ENCODE measurements at places on chromosomes 11 and 22.

DNA sequence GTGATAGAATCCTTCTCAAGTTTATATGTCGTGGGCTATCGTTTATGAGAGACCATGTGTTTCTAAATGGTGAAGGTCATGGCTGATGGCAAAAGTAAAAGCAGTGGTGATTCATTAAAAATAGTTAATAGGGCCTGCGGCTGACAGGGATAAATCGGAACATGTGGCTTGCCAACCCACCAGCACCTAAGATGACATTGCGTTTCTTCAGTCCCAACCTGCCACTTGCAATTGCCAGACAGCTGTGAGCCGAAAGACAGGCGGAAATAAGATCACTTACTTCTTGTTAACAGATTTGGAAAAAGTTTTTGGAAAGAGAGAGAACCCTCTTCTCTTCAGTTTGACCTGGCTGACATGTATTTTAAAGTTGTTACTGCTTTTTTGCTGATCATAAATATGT, 131.5 kb upstream of the MPPED2 start:
- no peak for DNase-seq

GRCh38 chr22:44094751-44095302, 70.7 kb downstream of the PARVB start:
- no peak for DNase-seq

- peak; percentile 58 for DNase-seq
These were observed 22.6 kb downstream of the RTN4RL2 start for GRCh38 chr11:57482782-57483561.

DNA sequence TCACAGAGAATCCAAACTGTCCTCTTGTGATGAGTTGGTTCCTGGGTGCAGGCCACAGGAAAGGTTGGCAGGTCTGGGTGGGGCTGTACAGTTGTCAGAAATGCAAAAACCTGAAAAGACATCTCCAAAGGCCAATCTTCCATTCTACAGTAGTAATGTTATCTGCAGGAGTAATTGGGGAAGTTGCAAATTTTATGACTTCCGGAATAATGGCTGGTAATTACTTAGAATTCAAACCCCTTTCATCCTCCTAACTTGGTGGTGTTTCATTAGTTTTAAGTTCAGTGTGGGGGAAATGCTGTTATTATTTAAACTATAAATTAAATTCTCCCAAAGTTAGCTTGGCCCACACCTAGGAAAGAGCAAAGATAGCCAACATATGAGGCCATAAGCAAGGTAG, 64.7 kb upstream of the FAT3 start:
- DNase-seq, result no peak

DNA sequence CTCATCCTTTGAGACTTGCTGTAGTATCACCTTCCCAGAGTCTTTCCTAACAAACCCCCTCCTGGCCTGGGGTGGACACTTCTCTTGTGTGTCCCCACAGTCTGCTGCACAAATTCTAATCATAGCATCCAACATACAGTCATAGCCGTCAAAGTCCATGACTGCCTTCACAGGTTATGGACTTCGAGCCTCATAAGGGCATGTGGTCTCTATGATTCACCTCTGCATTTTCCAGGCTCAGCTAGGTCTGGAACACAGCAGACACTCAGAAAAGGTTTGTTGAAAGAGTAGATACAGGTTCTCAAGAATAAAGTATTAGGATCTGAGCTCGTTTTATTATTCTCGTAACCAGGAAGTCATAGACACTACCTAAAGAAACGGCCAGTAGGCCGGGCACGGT, 13.2 kb upstream of the SCUBE2 start:
- DNase-seq, result no peak

DNA sequence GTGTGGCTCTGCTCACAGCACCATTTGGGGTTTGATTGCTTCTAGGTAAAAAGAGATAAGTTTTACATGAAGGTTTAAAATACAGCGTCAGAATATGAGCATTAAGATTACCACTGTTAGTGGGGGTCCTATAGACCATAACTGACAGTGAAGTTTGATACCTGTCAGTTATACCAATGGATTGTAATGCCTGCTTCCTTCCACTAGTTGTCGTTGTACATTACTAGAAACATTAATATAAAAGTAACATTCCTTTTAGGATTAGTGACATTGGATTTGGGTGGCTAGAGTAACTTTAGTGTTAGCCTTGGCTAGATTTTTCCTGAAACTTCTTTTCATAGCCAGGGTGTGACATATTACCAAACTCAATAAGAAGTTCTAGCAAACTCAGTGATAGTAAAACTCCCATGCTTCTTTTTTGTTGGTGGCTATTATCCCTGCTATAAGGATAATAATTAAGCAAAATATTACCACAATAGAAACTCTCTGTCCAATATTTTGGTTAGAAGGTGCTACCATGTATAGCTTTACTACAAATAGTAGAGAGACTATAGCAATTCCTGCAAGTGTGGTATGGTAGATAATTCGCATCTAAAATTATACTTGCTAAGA, 57.1 kb downstream of the FAM181B start:
- DNase-seq, result no peak

DNA sequence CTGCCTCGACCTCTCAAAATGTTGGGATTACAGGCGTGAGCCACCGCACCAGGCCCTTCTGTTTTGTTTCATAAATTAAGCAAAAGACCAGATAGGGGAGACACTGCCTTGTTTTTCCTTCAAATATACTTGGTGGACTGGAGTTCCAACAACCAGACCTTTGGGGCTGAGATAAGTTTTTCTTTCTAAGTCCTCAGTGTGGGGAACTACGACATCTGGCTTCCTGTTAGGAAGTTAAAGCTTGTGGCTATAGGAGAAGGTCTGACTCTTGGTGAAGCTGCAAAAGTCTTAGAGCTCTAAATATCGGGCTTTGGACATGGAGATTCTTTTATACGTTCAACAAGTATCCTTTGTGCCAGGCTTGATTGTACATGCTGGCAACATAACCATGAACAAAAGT, 64.1 kb upstream of the EED start:
- DNase-seq, result no peak

DNA sequence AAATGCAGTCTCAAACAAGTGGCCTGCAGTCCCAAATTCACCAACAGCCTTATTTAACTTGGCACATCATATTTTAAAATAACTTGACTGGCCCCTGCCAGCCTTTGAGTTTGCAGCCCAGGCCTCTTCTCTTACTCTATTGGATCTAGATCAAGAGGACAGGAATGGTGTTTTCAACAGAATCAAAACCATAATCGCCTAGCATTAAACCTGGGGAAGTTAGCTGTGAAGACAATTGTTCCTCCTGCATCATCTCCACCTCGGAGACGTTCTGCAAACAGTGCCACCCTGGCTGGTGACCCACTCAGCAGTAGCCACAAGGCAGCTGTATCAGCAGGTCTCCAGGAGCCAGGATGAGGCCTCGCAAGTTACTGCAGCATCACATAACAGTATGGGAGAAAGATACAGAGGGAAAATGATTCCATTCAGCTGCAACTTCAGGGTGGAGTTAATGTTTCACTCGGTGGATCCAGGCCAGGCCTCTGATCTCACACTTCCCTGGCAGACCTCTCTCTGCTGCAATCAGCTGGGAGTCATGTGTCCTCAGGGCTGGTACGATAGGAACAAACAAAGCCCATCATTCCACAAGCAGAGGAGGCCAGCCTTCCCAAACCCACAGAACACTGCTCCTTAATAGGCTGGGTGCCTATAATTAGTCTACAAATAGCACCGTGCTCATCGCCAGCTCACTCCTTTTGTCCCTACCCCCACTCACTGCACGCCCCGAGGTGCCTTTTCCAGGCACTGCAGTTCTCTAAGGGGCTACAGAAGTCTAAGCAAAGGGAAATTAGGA, 18.6 kb upstream of the SCN2B start:
- peak; percentile 9 for DNase-seq

GRCh38 chr22:28229566-28230485, 310.8 kb upstream of the PITPNB start:
- DNase-seq, result no peak

DNA sequence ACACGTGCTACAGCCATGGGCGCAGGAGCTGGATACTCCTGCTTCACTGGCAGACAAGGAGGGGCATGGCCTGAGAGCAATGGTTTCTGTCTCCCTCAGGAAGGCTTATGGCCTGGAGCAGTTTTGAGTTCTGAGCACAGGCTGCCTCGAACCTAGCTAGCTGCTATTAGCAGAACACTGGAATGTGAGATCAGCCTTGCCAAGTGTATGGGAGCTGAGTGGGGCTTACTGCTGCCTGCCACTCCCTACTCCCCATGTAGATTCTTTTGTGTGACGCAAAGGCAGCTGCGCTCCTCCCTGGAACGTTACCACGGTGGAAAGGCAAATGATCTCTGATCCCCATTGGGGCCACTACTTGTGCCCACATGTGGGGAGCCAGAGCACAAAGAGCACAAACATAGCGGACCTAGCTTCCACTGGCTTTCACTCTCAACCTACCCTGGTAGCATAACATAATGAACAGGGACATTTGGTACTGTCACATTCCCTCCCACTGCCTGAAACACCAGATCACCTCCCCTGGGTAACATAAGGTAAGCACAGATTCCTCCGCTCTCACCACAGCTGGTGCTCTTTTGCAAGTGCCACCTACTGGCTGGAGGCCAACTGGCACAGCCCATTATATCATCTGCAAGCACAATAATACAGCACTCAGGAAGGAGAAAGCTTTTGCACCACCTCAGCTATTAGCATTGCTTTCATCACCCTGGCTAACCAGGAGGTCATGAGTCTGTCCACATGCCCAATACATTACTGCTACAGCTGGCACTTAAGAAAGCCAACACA, 84.6 kb upstream of the GUCY1A2 start:
- no peak for DNase-seq

- no peak for DNase-seq
These were observed 546.0 kb downstream of the BRD1 start for GRCh38 chr22:49281467-49282340.

GRCh38 chr11:48129697-48130395, 86.8 kb upstream of the OR4B1 start:
- no peak for DNase-seq

- DNase-seq, result peak; percentile 41
These were observed at the start of gene KCNA4 for GRCh38 chr11:30016588-30017363. TSS of gene KCNA4 (minus strand) at chr11:30017030. CDS start at chr11:30012678, 4,352 bp downstream.

DNA sequence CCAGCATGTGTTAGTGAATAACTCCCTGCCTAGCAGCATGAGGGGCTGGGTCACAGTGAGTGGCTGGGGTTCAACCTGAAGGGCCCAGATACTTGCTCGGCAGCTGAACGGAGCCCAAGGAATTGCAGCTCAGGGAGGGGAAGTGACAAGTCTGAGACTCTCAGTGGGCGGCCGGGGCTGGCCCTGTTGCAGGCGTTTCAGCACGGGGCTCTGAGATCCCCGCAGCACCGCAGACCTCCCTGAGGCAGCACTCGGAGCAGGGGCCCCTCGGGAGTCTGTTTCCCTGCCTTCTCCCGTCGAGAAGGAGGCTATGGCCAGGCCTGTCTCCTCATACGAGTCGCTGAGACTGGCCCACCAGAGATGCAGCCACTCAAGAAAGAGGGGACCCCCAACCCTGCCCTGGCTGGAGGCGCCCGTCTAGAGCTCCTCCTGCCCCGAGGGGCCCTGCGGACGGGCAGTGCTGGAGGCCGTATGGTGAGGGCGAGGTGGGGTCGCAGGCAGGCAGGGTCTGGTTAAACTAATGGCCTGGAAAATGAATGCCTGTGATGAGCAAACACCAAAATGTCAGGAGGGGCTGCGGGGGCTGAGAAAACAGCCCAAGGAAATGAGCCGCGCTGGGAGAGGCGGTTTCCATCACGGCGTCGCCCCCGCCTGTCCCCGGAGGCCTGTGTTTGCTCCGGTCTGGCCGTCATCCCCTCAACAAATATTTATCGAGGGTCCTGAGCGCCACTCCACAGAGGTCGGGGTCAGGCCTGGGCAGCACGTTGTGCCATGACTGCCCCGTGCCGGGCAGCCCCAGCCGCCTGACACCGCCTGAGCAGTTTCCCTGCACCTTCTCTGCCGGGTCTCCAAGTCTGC, 9.3 kb downstream of the TSSC4 start:
- DNase-seq, result no peak

DNA sequence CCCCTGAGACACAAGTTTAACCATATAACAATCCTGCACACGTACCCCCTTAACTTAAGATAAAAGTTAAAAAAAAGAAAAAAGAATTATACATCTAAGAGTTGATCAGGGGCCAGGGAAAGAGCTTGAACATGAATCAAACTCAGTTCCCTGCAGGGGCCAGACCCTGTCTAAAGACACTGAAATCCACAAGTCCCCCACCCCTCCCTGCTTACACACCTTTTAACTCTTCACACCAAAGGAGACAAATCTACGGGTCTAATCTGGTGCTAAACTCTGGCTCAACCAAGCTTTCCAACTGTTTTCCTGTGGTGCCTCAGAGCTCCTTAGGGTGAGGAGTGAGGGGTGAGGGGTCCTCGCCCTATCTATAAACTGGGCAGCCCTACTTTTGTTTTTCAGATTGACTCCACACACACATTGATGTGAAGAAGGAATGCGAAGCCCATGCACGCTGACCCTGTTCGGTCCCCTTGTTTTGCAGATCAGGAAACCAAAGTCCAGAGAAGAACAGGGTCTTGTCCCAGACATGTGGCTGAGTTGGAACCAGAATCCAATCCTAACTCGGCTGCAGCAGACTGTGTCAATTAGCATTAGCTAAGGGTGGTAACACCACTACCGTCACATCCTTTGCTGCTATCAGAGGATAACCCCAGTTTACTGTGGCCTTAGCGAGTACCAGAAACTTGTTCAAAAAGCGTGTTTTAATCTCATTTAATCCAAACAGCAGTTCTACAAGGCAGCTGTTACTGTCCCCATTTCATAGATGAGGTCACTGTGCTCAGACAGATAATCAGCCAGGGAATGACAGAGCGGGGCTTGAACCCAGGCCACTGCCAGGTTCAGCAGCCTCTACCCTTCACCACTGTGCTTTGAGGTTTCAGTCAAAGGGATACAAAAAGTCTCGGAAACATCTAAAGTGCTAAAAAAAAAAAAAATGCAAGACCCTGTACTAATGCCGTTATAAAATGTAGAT, 145.2 kb upstream of the SYT13 start:
- no peak for DNase-seq

GRCh38 chr11:69704508-69705253, 859 bp upstream of the FGF19 start:
- DNase-seq, result peak; percentile 13

GRCh38 chr11:3164138-3164551, 965 bp downstream of the OSBPL5 start:
- DNase-seq, result no peak

DNA sequence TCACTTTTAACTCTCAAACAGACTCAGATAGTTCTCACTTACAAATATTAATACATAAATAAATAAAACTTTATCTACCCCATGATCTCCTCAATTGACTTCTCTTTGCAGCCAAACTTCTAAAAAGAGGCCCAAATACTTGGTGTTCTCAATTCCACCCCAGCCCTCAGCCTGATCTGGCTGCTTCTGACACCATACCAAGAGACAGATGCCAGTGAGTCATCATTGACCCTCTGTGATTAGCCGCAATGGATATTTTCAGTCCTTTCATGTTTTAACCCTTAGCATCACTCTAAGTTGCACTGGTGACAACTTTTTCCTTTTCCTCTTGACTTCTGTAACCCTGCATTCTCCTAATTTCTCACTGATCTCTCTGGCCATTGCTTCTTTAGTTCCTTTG, 184.1 kb upstream of the ARHGAP20 start:
- no peak for DNase-seq

DNA sequence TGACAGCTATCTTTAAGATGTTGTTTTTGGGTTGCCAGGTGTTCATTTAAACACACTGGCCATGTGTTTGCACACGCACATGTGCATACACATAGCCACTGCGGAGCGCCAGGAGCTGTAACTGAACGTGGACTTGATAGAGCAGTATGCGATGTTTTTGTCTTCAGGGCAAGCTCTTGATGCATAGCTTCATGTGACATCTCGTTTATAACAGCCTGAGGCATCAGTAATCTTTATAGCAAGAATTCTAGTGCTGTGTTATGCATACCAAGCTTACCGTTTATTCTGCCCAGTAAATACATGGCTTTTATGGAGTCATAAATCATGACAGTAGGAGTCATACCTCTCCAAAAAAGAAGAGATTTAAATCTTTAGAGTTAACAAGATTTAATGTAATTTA, 87.0 kb downstream of the ATXN10 start:
- no peak for DNase-seq
